Right forelimb (tissue), 1 donor: ENCODE measurements at places on chromosomes 6 and 20.

- DNase-seq, result no peak
Measured at GRCh38 chr6:110769923-110770322, 45.3 kb downstream of the CDK19 start.

- peak; percentile 79 for DNase-seq
Measured at GRCh38 chr20:36344517-36345132, 38.5 kb downstream of the DLGAP4 start.

- DNase-seq, result no peak
Measured at GRCh38 chr6:4819706-4820283, 43.6 kb downstream of the CDYL start.

DNA sequence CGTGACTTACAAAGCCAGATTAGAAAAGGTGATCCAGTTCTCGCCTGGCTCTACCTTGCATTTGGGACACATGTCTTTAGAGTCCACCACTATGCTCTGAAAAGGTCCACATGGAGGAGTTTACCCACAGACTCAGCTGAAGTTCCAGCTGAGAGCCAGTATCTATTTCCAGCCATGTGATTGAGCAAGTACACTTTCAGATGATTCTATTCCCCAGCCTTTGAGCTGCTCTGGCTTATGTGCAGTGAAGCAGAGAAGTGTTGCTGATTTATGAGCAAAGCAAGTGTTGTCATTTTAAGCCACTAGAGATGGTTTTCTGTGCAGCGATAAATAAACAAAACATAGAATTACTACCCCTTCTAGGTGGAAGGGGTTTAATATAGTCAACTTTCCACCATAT lies 520.8 kb upstream of the RNF217 start:
- DNase-seq, result no peak

DNA sequence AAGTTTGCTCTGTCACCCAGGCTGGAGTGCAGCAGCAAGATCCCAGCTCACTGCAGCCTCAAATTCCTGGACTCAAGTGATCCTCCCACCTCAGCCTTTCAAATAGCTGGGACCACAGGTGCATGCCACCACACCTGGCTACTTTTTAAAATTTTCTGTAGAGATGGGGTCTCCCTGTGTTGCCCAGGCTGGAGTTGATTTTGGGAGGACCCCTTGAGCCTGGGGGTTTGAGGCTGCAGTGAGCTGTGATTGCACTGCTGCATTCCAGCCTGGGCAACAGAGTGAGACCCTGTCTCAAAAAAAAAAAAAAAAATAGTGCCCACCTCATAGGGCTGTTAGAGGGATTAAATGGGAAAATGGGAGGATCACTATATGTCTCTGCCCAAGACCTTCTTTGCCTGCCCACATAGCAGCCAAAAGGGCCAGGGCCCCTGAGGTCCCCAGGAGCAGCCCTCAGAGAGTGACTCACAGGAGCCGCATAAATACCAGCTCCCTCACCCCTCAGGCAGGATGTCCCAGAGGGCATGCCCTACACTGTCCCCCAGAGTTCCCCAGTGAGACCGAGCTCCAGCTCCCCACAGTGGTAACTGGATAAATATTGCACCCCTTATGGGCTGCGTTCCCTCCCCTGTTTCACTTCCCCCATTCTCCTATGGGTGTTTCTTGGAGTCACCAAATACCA lies 11.7 kb upstream of the MDGA1 start:
- DNase-seq, result no peak

- DNase-seq, result no peak
Measured at GRCh38 chr6:91575032-91575431, 988.2 kb upstream of the MAP3K7 start.

GRCh38 chr6:3977875-3978711 lies 100.8 kb downstream of the FAM217A start:
- DNase-seq, result peak; percentile 78

DNA sequence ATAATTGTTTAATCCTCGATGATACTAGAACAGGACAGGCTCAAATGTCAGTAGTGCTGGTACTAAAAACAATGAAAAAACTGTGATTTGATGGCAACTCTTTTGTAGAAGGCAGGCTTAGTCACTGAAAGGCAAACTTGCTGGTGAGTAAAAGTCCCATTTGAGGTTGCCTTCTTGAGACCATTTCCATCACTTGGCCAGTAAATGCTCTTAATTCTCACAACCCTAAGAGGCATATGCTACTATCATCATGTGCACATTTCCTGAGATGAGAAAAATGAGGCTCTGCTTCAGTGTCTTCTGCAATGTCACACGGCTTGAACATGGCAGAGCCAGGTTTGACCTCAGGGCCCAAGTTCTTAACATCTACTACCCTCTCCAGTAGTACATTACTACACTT lies 9.9 kb downstream of the AKIRIN2 start:
- DNase-seq, result no peak

DNA sequence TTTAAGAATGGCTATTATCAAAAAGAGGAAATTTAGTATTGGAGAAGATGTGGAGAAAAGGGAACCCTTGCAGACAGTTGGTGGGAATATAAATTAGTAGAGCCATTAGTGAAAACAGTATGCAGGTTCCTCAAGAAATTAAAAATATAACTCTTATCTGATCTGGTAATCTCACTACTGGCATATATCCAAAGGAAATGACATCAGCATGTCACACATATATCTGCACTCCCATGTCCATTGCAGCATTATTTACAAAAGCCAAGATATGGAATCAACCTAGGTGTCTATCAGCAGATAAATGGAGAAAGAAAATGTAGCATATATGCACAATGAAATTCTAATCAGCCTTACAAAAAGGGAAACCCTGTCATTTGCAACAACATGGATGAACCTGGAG lies 2.6 kb downstream of the SIRPG start:
- DNase-seq, result no peak

- DNase-seq, result no peak
Measured at GRCh38 chr20:7226156-7226555, 458.7 kb downstream of the BMP2 start.

- no peak for DNase-seq
Measured at GRCh38 chr20:35954907-35955251, 577 bp upstream of the SCAND1 start.

DNA sequence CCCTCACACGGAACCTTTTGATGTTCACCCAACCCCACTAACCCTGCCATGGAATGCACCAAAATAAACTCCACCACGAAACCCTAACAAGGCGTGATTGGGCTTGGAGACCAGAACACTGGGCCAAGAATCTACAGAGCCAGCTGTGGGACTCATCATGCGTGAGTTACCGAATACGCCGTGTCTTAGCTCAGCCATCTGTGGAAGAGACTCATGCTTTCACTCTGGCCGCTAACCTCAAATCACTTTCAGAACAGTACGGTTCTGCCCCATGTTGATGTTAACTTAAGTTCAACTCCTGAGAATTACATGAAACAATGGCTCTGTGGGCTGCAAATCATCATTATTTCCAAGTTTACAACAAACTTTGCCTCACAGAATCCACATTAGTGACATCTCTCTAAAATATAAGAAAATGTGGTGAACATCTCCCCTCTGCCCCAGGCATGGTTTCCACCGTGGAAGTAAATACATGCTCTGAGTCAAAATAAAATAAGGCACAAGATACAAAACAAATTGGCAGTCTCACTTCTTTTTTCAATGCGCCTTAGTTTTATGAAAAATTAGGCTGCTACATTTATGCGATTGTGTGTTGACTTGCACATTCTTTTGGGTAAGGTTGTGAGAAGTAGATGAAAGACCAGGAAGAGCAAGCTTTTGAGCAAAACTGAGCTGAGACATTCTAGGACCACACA lies 308.9 kb upstream of the EXOC2 start:
- no peak for DNase-seq

DNA sequence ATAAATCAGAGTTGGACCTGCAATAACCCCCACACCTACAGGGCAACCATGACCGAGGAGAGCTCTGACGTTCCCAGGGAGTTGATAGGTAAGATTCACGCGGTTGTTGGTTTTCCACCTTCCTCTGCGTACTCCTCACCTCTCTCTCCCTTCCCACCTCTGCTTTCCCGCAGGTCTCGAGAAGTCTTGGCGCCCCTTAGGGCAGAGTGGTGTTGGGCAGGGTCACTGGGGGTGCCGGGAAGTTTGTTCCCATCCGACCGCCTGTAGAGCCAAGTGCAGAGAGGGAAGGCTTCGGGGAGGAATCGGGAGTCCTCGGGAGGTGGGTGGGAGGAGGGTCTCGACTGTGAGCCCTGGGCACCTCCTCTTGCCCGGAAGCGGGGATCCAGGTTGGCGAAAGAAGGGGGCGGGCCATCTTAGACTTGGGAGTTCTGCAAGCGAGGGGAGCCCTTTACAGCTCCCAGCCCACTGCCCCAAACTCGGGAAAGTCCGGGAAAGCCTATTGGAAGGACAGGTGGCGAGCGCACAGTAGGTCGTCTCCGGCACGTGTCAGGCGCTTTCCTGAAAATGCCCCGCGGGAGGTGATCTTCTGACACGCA lies 672 bp downstream of the CARMIL1 start:
- peak; percentile 60 for DNase-seq

- DNase-seq, result peak; percentile 90
Measured at GRCh38 chr6:149963462-149964307, at the start of gene ULBP1. Gene ULBP1, plus strand, starts transcription at chr6:149963943. Its CDS starts 107 bp downstream, at chr6:149964050.
